Adrenal gland (tissue), 19 donors: ENCODE measurements at places on chromosomes 2 and 18.
A peak's percentile ranks its signal among the peaks of the same experiment; 100 is the strongest.

- DNase-seq = peak; percentile 94
Observed at GRCh38 chr2:26982102-26982742, 11.8 kb downstream of the MAPRE3 start.

DNA sequence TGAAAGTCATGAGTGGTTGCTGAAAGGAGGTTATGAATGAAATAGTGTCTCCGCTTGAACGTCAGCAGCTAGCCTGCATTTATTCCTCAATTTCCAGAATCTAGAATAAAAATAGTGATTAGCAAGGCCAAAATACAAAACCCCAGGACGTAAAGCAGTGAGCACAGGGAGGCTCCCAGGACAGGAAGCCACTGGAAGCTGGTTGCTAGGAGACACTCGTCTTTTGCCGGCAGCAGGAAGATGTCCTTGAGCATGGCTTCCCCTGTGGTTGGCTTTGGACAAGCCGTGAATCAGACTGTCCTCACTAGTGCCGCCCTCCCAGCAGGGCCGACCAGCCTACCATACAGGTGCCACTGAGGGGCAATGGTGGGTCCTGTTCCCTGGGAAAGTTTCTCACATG lies 374.4 kb downstream of the MTX2 start:
- DNase-seq = peak; percentile 82

DNA sequence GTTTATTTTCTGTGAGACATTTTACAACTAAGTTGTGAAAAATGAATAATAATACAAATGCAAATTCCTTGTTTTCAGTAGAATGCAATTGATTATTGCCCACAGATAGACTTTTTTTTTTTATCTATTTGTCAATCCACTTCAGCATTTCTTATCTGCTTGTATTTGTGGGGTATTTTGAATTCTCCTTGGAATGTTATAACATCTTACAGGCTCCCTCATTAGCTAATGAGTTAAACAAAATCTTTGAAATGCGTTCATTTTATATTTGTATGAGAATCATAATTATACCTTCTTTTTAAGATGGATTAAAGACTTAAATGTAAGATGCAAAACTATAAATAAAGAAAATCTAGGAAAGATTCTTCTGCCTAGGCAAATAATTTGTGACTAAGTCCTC lies 114.2 kb downstream of the CALCRL start:
- DNase-seq = no peak

GRCh38 chr2:64137567-64137966 lies 6.7 kb downstream of the PELI1 start:
- no peak for DNase-seq

GRCh38 chr18:8631265-8631664 lies 22.0 kb downstream of the RAB12 start:
- no peak for DNase-seq

GRCh38 chr2:236899950-236900640 lies 185.6 kb upstream of the COPS8 start:
- DNase-seq = no peak

GRCh38 chr2:127408807-127409099 lies 9.5 kb upstream of the PROC start:
- DNase-seq = no peak

DNA sequence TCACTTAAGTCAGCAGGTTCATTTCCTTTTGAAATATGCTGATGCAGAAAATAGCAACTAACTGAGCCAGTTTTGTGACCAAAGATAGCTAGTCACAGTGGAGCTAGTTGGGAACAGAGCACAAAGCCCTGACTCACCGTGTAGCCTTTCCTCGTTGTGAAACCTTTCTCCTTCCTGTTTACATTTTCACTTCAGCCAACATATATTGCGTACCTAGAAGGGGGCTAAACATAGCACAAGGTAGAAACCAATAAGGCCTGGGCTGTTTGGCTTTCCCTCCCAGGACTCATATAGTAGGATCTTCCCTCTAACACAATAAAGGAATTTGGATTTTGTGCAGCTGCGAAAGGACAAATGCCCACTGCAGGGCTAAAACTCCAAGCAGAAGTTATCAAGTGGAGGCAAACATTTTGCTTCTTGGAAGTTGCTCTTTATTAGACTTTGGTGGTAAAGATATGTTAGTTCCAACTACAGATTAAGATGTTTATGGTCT lies 24.5 kb upstream of the LPIN2 start:
- peak; percentile 18 for DNase-seq

DNA sequence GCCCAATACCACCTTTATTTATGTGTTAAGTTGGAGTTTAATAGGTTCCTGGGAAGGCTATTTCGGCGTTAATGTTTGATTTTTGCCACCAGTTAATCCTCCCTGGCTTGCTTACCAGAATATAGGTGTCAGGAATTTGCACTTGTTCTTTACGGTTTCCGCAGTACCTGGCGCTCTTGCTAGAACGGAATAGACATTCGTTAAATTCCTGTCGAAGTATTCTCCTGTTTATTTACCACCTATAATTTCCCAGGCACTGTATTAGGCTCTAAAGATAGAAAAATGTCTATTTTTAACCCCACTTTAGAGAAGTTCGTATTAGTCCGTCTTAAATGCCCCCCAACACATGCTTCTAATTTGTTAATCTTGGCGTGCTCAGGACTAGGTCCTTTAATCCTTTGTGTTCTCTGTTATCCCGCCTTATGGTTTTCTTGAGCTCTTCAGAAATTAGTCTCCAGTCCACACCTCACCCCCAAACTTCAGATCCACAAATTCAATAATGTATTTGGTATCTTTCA lies 575 bp downstream of the CCDC150 start:
- DNase-seq = no peak

GRCh38 chr2:19336781-19337180 lies 21.6 kb downstream of the OSR1 start:
- DNase-seq = no peak

- DNase-seq = no peak
Observed at GRCh38 chr2:232875256-232876121, 5.4 kb downstream of the SNORC start.

DNA sequence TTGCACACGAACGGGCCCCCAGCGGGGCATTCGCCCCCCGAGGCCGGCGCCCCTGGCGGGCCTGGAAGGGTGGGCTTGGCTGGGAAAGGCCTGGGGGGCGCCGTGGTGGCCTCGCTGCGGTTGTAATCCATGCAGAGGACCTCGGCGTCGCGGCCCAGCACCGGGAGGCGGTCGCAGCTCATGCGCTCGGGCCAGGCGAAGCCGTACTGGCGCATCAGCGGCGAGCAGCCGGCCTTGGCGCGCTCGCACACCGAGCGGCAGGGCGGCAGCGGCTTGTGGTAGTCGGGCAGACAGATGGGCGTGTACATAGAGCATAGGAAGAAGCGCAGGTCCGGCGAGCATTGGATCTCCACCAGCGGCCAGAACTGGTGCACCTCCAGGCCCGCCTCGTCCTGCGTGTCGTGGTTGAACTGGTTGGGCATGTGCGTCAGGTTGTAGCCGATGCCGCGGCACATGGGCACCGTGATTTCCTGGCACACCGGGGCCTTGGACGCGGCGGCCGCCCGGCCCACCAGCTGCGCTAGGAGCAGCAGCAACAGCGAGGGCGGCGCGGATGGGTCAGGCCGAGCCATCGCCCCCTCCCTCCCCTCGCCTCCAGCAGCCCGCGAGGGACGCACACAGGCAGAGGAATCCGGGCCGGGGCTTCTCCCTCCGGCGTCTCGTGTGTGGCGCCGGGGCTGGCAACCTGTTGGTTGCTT lies 1.4 kb downstream of the FZD5 start:
- peak; percentile 80 for DNase-seq

DNA sequence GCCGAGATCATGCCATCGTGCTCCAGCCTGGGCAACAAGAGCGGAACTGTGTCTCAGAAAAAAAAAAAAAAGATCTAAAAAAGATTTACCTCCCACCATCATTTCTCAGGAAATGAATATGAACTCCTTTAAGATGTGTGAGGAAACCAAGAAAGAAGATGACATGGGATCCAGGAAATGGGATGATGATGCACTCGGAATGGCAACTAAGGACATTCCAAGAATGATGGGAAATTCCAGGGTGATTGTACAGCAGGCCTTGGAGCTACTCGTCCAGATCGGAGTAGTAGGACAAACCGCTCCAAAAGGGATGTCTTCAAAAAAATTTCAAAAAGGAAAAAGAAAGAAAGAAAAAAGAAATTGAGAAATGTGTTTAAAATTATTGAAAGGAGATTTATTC lies 84.9 kb upstream of the PMAIP1 start:
- no peak for DNase-seq

DNA sequence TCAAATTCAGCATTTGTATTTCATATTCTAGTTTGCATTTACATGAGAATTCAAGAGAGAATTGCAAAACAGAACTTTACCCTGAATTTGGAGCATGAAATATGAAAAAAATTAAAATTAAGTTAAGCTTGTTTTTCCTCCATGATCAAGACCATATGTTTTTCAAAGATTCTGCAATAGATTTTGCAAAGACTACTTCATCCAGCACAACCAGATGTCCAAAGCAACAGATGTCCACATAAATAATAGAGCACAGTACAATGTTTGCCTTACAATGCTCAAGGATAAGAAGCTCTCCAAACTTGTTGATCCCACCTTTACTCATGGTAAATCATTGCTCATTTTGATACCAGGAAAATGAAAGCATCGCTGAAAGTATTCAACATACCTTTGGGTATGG lies 25.6 kb downstream of the FAP start:
- no peak for DNase-seq

GRCh38 chr2:171521361-171522051 lies 768 bp upstream of the CYBRD1 start:
- DNase-seq = no peak

DNA sequence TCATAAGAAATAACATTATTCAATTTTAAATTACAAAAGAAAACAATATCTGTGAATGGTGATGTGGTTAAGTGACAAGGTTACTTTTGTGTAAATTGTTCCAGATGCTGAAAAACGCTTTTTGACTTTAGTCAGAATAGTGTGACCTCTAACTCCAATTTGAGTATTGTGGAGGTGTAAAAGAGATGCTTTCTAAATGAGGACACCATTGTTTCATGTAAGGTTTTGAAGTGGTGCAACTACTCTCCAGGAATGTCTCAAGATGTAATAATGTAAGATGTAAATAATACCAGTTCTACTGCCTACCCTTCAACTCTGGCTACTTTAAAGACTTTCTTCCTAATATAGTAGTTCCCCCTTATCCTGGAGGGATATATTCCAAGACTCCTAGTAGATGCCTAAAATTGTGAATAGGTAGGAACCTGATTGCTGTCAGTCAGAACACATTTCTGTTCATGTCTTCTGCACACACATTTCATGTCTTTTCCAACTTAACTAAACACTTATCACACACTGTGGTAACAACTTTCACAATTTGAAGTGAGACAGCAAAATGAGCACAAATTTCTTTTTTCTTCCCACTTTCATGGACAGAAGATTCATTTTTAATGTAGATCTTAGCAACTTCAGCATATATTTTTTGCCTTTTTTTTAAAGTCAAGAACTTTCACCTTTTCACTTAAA lies 39.1 kb upstream of the PPP1R1C start:
- no peak for DNase-seq

- DNase-seq = no peak
Observed at GRCh38 chr2:64202206-64202845, 58.1 kb upstream of the PELI1 start.

GRCh38 chr2:71711133-71711855 lies 257.9 kb downstream of the DYSF start:
- DNase-seq = no peak

- DNase-seq = no peak
Observed at GRCh38 chr2:18262601-18263000, 297.9 kb downstream of the RDH14 start.

GRCh38 chr2:237972211-237972610 lies 5.4 kb downstream of the UBE2F start:
- DNase-seq = no peak

- no peak for DNase-seq
Observed at GRCh38 chr2:41990688-41991087, 57.1 kb upstream of the PKDCC start.

DNA sequence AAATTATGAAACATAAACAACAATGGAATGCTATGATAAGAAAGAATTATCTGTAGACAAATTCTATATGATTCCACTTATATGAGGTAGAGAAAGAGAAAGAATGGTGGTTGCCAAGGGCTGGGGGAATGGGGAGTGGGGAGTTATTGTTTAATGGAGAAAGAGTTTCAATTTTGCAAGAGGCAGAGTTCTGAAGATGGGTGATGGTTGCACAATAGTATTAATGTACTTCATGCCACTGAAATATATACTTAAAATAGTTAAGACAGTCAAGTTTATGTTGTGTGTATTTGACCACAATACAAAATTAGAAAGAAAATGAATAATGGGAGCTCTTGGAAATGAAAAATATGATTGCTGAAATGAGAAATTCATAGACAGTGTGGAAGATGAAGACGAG lies 22.6 kb upstream of the FAM117B start:
- no peak for DNase-seq

DNA sequence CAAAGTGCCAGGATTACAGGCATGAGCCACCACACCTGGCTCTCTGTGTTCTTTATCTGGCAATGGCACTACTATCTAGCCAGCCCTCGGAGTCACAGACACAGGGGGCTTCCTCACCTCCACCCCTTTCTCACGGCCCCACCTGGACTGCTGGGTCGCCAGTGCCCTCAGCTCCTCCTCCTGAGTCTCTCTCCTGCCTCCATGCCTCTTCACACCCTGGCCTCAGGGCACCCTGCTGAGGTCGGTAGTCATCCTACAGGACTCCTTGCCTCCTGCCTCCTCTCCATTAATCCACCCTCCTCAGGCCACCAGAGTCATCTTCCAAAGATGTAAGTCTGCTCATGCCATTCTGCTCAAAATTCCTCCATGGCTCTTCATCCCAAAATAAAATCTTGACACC lies 8.6 kb upstream of the ASPRV1 start:
- no peak for DNase-seq

- DNase-seq = no peak
Observed at GRCh38 chr18:28584731-28585130, 407.8 kb upstream of the CDH2 start.

DNA sequence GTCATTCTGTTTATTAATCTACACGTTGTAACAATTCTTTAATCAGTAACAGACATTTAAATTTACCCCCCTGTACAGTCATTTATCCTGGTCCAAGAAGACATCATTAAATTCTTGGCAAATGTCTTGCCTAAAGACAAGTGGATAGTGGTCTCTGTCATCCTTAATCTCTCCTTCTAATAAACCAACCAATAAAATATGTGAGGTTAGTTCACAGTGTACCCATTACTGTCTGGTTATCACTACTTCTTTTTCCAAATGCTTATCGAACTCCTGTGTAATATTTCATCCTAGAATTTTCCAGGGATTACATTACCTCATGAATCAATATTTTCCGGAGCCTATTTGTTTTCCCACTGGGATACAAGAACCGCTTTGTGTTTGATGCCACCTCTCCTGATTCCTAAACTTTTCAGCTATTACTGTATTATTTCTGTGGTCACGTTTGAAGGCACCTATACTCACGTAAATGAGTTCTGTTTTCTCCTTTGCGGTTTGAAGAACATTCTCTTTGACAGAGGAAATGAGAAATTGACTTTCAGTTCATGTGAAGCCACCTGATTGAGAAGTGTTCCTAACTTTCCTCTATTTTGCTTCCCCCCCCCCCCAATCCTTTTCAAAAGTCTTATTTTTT lies 131.5 kb downstream of the RTN4 start:
- no peak for DNase-seq

GRCh38 chr2:37619959-37620300 lies 51.5 kb downstream of the CDC42EP3 start:
- DNase-seq = no peak

- DNase-seq = peak; percentile 89
Observed at GRCh38 chr18:25351777-25352628, at the start of gene ZNF521. ZNF521 (minus strand) TSS chr18:25352166; CDS start chr18:25350946, 1,220 bp downstream.

- no peak for DNase-seq
Observed at GRCh38 chr2:108634576-108635160, 84.6 kb upstream of the RANBP2 start.
